Stimulated activated CD8-positive, alpha-beta memory T cell treated with anti-CD3 and anti-CD28 coated beads, Interleukin-2, amount 100 ng/mL, for 1 hour (primary cell): ENCODE measurements at places on chromosomes 2 and 18.

- no peak for DNase-seq
These were observed 4.9 kb downstream of the ADCY3 start for GRCh38 chr2:24915175-24915574.

GRCh38 chr2:231926180-231926741 lies at the start of gene NPPC:
Gene NPPC (minus strand): TSS chr2:231926396. CDS start chr2:231926249, 147 bp downstream.
- DNase-seq = peak; percentile 8

DNA sequence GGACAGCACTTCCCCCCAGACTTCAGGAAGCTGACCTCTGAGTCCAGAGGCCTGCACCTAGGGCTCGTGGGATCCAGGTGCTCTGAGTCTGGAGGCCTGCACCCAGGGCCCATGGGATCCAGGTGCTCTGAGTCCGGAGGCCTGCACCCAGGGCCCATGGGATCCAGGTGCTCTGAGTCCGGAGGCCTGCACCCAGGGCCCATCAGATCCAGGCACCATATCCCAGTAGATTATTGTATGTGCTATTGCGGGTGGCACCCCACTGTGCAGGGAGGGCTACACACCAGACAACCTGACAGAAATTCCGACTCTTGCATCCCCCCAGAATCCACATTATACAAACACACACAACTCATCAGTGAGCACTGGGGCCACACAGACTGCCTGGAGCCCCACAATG lies 515.2 kb downstream of the EIPR1 start:
- no peak for DNase-seq

- DNase-seq = no peak
These were observed 134.1 kb upstream of the CXCR4 start for GRCh38 chr2:136251885-136252585.

- no peak for DNase-seq
These were observed 445.3 kb upstream of the ZEB2 start for GRCh38 chr2:144965172-144965571.
